Activated T-cell treated with anti-CD3 and anti-CD28 coated beads, Interleukin-2, amount 50 U/mL, for 48 hours (primary cell): ENCODE measurements at places on chromosomes 7 and 10.

- no peak for DNase-seq
These were observed 84.0 kb downstream of the KAT6B start for GRCh38 chr10:74910241-74910975.

- no peak for DNase-seq
These were observed 19.4 kb upstream of the RALA start for GRCh38 chr7:39603924-39604323.

GRCh38 chr10:116866987-116867595, 17.8 kb downstream of the ENO4 start:
- DNase-seq: no peak

- no peak for DNase-seq
These were observed 259.4 kb downstream of the CAMK1D start for GRCh38 chr10:12608761-12609160.

DNA sequence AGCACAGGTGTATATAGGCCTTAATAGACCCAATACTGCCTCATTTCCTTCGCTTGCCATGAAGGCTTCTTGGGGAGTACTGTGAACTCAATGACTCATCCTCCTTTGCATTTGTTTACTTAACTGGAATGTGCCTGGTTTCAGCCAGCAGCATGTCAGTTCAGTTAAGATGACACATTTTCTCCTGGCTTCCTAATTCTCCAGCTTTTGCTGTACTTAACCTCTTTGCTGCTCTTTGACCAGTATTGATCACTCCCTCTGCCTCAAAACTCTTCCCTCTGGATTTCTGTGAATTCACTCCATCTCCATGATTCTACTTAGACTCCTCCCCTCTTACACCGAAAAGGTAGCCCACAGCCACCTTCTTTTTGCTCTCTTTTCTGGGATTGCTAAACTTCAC, 135.7 kb downstream of the MAGI2 start:
- no peak for DNase-seq
